ENCODE measurements at places on chromosomes 11 and 22.

DNA sequence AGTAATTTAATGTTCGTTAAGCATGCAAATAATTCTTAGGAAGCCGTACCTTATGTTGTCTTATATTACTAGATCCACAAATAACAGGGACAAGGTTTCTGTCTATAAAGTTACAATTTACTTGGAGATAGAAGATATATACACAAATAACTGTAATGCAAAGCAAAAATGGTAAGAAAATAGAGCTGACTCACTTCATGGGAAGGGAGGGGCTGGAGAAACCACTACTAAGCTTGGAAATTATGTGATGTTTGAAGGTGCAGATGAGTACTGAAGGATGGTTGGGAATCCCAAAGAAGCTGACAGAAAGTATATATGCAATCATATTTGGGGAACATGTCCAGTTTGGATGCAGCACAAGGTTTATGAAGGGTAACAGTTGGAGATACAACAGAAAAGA, 4.0 kb downstream of the NPAT start:
- DNase-seq: no peak

DNA sequence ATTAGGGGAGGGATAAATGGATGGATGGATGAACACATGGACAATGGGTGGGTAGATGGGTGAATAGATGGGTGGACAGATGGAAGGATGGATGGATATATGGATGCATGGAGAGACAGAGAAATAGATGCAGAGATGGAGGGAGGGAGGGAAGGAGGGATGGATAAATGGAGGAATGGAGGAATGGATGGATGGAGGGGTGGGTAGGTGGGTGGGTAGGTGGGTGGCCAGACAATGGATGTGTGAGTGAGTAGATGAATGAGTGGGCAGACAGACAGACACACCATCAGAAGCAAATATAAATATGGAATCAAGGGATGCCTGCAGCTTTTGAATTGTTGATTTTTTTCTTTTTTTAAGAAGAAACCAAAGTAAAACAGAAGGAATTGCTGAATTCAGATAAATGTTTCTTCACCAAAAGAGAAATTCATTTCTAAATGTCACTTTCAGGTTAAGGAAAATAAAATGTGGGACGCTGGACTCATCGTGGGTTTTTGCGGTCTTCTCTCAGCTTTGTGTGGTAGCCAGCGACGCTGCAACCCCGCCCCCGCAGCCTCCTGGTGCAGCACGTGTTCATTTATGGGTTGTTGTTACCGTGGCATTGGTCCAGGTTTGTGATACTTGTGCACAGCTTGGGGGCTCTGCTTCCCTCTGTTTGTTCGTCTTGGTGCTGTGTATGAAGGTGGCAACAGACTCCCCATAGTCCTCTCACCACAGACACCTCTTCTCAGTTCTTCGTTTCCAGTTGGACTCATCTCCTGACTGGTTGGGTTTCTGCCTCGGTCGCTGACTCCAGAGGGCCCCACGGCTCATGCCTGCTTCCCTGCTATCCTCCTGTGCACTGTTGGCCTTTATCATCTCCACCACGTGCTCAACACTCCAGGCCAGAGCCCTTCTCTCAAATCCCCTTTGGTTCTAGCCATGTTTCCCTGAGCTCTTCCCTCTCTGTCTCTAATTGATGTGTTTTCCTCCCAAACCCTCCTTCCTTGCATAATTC, 76.4 kb downstream of the CDKN1C start:
- DNase-seq: no peak

DNA sequence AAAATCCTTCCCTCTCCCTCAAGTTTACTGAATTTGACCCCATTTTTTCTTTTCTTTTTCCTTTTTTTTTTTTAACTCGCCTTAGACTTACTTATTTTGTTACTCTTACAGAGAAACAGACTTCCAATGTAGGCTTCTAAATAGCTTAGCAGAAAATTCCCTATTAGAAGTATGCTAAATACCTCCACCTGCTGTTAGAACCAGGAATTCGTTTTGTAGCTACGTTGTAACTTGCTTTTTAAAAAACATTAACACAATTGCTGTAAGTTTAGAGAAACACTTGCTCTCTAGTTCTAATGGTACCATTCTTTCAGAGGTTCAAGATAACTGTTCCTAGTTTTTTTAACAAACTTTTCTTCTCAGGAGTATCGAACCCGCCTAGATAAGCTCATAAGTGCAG, 324.2 kb downstream of the DCDC1 start:
- no peak for DNase-seq

DNA sequence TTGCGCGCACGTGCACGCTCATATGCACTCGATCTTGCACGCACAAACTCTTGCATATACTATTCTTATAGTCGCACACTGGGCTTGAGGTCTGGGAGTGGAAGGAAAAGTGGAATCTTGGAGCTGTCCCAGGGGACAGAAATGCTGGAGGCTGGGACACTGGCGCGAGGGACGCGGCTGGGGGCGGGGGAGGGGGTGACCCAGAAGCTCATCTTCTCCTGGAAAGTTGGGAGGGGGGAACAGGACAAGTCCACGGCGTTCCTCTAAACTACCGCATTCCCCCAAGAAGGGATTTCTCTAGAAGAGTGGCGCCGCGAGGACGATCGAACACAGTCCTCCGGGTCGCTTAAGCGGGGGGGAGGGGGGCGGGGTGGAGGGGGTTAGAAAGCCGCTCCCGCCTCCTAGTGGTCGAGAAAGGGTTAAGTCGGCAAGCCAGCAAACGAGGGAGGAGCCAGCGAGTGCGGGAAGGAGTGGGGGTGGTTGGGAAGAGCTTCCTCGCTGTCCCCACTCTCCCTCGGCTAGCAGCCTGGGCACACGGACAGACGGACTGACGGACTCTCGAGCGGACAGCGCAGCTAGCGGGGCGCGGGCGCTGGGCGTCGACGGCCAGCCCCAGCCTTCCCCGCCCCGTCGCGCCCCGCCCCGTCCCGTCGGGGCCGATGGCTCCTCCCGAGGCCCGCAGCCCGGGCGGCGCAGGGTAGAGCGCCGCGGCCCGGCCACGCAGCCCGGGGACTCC, at the start of gene RTN4RL2:
Gene RTN4RL2, plus strand, starts transcription at position 507 of the 736 bp plus-strand sequence. CDS start 338 bp downstream, outside the sequence.
- peak; percentile 78 for DNase-seq

DNA sequence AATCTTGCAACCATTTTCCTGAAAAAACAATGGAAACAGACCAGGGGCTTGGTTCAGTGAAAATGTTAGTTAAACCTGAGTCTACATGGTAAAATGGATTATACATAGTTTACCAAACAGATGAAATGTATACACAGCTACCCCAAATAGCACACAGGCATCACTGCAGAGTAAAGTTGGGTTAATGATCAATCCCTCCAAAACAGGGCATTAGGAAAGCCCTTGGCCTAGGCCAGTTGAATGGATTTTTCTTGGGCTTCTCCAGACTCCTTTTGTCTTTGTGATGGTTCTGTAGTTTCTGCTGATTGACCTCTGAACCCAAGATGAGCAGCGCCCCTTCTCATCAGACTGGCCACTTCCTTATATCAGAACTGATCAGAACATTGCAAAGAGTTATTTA, 173.5 kb downstream of the RRAS2 start:
- no peak for DNase-seq

- DNase-seq: peak; percentile 69
These were observed 525 bp downstream of the DGCR2 start for GRCh38 chr22:19121631-19122142.

- DNase-seq: no peak
These were observed 84.4 kb downstream of the DENND5A start for GRCh38 chr11:9180784-9181183.

DNA sequence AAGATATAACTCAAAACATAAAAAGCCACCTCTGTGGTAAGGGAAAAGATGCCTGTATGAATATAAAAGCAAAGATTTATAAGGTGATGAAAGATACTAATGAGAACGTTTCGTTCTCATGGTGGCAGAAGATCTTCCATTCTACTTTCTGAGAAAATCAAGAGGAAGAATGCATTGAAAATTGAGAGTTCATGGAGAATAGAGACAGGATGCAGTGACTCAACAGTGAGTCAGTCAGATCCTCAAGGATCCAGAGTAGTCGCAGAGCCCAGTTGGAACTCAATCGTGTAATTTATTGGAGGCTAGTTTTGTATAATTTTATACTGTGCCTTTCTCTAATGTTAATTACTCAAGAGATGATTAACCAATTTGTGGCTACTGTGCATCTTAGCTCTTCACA, 73.3 kb downstream of the ENTHD1 start:
- DNase-seq: no peak

DNA sequence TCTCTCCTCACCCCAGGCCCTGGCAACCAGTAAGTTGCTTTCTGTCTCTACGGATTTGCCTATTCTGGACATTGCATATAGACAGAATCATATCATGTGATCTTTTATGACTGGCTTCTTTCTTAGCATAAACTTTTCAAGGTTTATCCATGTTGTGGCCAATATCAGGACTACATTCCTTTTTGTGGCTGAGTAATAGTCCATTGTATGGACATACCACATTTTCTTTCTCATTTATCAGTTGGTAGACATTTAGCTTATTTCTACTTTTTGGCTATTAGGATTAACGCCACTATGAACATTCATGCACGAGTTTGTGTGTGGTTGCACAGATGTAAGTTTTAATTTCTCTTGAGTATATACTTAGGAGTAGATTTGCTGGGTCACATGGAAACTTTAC, 35.7 kb downstream of the ARFGAP3 start:
- DNase-seq: no peak

DNA sequence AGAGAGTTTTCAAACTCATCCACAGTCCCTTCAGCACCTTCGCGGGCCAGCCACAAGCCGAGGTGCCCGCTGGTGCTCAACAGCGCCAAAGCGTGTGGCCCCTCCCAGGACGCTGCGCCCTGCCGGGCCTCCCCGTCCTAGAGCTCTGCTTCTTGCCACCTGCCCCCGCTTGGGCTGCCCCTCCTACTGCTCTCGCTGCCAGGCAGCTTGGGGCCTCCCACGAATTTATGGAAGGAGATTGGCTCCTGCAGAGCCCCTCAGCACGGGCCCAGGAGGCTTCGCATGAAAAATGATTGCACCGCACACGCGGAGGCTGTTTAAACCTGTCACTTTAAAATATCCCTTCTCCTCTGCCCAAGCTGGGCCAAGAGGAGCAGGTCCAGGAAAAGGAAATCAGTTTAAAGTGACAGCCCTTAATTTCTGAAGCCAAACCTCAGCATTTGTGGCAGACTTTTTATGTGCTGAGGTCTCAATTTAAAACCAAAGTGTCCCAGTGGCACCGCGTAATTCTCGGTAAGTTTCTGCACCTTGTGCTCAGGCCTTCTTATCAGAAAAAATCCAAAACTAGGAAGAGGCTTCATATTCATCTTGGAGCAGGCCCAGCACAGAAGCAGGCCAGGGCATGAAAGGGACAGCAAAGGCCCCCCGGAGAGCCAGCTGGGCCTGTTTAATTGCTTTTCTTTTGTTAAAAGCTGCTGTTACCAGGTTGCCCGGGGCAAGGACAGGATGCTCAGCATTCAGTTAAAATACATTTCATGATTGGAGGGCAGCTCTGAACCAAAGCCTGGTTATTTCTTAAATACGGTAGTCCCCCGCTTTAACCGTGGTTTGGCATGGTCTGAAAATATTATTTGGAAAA, 303.6 kb downstream of the OPCML start:
- peak; percentile 85 for DNase-seq

GRCh38 chr11:118928870-118929500, 3.3 kb upstream of the BCL9L start:
- no peak for DNase-seq

GRCh38 chr11:7473717-7474116, 11.6 kb upstream of the OLFML1 start:
- peak; percentile 58 for DNase-seq
